ENCODE measurements at places on chromosomes 2 and 18. TPM values are rescaled to one million over a fixed set of nuclear protein-coding genes. Genes with fewer than 3 reads are reported as not detected.

Gene LYPD6
- 1.2 TPM for polyA plus RNA-seq

Gene KANSL1L
- polyA plus RNA-seq, result 5.3 TPM

Gene LRRTM4
- not detected for polyA plus RNA-seq

Gene LAMA1
- polyA plus RNA-seq, result 0.34 TPM

Gene CHN1
- 3.0 TPM for polyA plus RNA-seq

Gene CELF4
- polyA plus RNA-seq, result 0.67 TPM

Gene KCNJ13
- polyA plus RNA-seq, result not detected

Gene CPLX4
- not detected for polyA plus RNA-seq

Gene FBXO48
- 0.56 TPM for polyA plus RNA-seq

Gene CD8B
- polyA plus RNA-seq, result not detected

Gene ATF2
- polyA plus RNA-seq, result 10.5 TPM

Gene SERPINB11
- not detected for polyA plus RNA-seq

Gene CROCC2
- 1.3 TPM for polyA plus RNA-seq

Gene NEU2
- not detected for polyA plus RNA-seq

Gene ANKRD12
- 5.8 TPM for polyA plus RNA-seq

Gene SCLY
- polyA plus RNA-seq, result 8.0 TPM

Gene DPYSL5
- 0.06 TPM for polyA plus RNA-seq

Gene C2orf72
- 1.3 TPM for polyA plus RNA-seq
